ENCODE measurements at places on chromosomes 16 and 17.

DNA sequence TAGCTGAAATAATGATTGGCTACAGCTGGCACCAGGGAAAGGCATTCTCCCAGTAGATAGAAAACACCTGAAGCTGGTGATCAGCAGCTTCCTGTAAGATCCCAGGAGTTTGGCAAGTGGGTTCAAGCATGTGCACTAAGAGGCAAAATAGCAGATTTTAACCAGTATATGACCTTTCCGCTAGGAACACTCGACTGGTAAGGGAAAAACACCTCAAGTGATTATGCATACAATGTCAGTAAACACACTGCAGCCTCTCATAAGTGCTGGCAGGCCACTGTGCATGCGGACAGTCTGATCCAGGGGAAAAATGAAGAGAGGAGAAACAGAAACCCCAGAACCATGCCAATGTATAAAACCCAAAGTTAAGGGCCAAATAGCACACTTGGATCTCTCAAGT lies 49.0 kb upstream of the HLF start:
- DNase-seq, result no peak

DNA sequence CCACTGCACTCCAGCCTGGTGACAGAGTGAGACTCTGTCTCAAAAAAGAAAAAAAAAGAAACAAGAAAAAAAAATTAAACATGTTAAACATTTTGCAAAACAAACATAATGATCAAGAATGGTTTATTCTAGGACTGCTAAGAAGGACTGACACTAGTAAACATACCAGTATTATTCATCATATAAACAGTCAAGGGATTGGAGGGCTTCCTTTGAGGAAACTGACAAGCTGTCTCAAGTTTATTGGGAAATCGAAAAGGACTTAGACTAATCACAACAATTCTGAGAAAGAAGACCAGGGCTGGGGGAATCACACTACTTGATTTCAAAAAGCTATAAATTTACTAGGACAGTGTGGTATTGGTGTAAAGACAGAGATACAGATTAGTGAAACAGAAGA lies 75.5 kb downstream of the MYH10 start:
- DNase-seq, result no peak

GRCh38 chr16:79185711-79186110 lies 414.8 kb downstream of the MAF start:
- no peak for DNase-seq

- DNase-seq, result no peak
Observed at GRCh38 chr16:8110572-8111514, 479.5 kb downstream of the TMEM114 start.

GRCh38 chr16:3292604-3293003 lies 9.3 kb downstream of the ZNF263 start:
- no peak for DNase-seq

All from DMS79 (cell line).